ENCODE measurements at places on chromosomes 3 and 15. TPM values are rescaled to one million over a fixed set of nuclear protein-coding genes. Genes with fewer than 3 reads are reported as not detected.

GRCh38 chr3:156668073-156668763, 6.2 kb upstream of the TIPARP start:
- peaks cover 18% of the 10 kb centered on the region for H3K4me1 ChIP-seq
- DNase-seq, result no peak
- H3K27ac ChIP-seq, result no peak overlapping the region
- H3K4me3 ChIP-seq, result no peak overlapping the region
- H3K36me3 ChIP-seq, result no peaks in the 10 kb centered on the region

DNA sequence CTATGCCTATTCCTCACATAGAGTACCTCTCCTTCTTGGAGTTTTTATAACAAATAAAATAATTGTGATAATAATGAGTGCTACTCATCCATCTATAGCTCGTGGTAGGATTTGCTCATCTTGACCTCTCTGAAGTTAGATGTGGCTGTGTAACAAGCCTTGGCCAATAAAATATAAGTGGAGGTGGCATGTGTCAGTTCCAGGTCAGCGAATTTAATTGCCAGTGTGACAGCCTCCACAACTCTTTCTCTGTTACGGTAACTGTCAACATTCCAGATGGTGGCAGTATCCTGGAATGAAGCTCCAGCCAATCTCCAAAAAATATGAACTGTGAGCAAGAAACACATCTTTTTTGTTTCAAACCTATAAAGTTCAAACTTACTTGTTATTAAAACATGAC, 13.8 kb downstream of the CLRN1 start:
- no peaks in the 10 kb centered on the region for H3K27me3 ChIP-seq
- H3K4me3 ChIP-seq, result no peak overlapping the region
- no peaks in the 10 kb centered on the region for H3K4me1 ChIP-seq
- no peak overlapping the region for H3K27ac ChIP-seq
- no peak for DNase-seq

The PYGO1 gene
- total RNA-seq, result 7.8 TPM

DNA sequence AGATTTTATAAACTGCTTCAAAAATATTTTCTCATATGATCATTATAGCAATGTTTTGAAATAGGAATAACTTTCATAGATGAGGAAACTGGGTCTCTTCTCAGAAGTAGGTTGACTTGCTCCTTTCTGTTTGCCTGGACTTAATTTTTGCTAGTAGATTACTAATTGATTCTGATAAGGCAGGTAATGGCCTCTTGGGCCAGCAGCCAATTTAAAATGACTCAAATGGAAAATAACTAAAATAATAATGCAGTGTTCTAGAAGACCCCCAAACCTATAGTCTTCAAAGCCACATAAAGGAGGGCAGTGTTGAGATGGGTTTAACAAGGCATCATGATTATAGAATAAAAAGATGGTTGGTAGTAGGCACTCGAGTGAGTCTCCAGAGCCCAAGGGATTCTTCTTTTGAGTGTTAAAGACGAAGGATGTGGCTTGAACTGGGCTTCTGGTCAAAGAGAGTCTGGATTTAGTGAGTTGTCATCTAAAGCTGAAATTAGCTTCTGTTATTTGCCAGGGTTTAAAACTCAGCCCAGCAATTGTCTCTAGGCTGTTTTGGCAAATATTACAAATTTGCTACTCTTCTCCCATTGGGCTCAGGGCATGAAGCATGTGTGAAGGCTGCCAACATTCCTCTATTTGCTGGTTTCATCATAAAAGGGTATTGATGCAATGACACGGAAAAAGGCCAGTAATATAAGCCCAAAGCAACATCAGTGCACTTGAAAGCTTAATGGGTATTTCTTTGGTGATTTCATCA, 297.1 kb upstream of the MEIS2 start:
- DNase-seq, result no peak
- no peak overlapping the region for H3K4me3 ChIP-seq
- H3K4me1 ChIP-seq, result no peaks in the 10 kb centered on the region
- no peaks in the 10 kb centered on the region for H3K27me3 ChIP-seq

The TBC1D21 gene
- total RNA-seq, result not detected

DNA sequence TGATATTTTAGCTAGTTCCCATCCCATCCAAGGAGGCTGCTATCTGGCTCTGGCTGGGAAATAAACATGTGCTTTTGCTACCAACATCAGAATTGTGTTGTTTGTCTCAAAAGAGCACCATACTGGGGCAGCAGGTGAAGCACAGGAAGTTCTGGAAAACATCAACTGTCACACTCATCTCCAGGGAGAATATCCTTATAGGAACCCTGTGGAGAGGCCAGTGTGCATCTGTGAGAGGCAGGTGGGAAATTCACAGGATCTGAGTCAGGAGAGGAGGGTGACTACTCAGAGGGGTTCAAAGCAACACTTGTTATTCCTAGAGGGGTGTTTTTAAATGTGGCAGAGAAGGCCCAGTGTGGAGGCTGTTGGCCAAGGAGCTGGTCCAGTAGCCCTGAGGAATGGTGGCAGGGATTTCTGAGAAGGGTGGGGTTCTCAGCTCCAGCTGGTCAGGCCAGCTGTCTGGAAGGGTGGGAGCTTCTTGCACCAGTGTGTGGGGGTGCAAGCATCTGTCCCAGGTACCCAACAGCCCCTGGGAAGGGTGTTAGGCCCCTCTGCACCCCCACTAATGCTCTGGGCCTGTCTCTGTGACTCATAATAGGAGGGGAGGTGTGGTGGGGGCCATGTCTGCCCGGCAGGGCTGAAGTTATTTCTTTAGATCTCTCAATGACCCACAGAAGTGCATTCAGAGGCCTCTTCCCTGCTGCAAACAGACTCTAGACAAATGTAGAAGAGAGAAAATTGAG, 28.7 kb downstream of the RPSA start:
- H3K36me3 ChIP-seq, result no peaks in the 10 kb centered on the region
- no peak overlapping the region for H3K27ac ChIP-seq
- no peaks in the 10 kb centered on the region for H3K27me3 ChIP-seq
- no peak overlapping the region for H3K4me3 ChIP-seq
- H3K4me1 ChIP-seq, result no peaks in the 10 kb centered on the region

DNA sequence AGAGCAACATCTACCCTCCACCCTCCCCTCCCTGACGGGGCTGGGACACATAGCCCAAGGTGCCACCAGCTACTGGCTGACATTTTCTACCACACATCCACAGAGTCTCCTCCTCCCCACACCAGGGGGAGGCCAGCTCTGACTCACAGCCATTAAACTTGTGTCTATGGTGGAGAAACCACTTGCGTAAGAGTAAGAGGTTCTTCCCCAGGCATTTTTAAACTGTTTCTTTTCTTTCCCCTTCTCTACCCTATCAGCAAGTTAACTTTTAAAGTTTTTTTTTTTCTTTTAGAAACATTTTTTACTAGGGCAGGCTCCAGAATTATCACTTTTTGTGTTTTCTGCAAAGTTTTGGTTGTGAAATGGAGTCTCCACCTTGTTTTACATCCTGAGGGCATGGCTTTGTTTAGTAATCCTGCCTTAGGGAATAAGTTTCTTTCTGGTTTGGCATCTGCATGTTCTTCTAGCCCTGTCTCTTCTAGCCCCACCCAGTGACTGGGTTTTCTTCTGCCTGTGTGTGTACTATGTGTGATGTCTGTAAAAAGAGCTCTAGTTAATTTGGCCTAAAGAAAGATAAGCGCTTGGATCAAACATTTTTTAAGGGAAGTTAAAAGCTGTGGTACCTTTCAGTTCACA, 148.8 kb upstream of the GADL1 start:
- H3K4me3 ChIP-seq, result no peak overlapping the region
- no peaks in the 10 kb centered on the region for H3K27me3 ChIP-seq
- no peak overlapping the region for H3K27ac ChIP-seq
- no peak for DNase-seq

DNA sequence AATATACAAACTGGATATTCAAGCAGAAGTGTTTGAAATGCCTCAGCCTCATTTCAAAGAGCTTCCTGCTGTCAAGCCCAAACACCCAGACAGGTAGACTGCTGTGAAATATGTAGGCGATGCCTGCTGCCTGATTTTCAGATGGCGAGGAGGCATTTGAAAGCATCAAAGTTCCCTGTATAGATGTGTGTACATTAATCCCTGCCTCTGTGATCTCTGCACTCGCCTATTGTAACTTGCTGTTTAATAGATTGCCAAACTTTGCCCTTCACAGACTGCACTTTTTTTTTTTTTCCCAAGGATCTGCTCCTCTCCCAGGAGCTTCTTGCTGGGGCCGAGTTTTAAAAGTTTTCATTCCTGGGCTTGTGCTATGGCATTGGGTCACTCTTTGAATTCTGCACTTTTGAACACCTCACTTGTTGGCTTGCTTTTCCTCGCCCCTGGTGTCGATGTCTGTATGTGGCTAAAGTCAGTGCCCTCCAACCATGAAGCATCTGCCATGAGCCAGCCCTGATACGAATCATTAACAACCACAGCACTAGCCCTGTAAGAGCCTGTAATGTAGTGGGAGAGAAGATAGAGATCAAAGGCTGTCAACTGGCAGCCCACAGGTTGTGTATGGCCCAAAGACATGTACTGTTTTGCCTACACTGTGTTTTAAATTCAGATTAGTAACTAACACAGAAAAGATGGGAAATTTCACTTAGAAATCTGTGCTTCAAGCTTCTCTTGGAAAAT, 287.6 kb upstream of the ICE2 start:
- H3K4me3 ChIP-seq, result no peak overlapping the region
- DNase-seq, result no peak
- no peaks in the 10 kb centered on the region for H3K4me1 ChIP-seq
- H3K36me3 ChIP-seq, result no peaks in the 10 kb centered on the region

- no peaks in the 10 kb centered on the region for H3K4me1 ChIP-seq
- no peak for DNase-seq
- H3K27ac ChIP-seq, result no peak overlapping the region
- no peaks in the 10 kb centered on the region for H3K36me3 ChIP-seq
- H3K27me3 ChIP-seq, result no peaks in the 10 kb centered on the region
These were observed 226.6 kb upstream of the AZI2 start for GRCh38 chr3:28575100-28575745.
